T-helper 2 cell (primary cell): ENCODE measurements at places on chromosomes 4 and X.

- DNase-seq, result no peak
Measured at GRCh38 chr4:128006592-128006991, 41.4 kb downstream of the ABHD18 start.

DNA sequence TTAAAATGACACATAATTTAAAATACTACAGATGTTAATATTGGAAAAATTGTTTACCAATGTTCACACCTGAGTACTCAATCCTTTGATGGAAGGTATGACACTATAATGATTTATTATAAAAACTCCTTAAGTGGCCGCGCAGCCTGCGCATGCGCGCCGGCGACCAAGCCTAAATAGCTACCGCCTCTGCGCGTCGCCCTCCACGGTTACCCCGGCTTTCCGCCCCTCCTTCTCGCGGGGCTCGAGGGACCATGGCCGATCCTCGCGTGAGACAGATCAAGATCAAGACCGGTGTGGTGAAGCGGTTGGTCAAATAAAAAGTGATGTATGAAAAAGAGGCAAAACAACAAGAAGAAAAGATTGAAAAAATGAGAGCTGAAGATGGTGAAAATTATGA lies 170.2 kb downstream of the DMD start:
- DNase-seq, result no peak

- DNase-seq, result no peak
Measured at GRCh38 chr4:181150191-181150590, 1093.0 kb upstream of the TENM3 start.

DNA sequence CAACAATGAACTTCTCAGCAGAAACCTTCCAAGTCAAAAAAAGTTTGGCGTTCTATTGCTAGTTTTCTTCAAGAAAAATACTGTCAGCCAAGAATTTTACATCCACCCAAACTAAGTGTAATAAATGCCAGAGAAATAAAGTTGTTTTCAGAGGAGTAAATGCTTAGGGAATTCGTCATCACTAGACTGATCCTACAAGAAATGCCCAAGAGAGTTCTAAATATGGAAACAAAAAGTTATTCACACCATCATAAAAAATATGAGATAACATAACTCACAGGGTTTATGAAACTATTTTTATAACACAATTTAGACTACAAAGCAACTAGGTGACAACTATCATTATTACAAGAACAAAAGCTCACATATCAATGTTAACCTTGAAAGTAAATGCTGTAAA lies 259.5 kb upstream of the GABRA2 start:
- DNase-seq, result no peak

DNA sequence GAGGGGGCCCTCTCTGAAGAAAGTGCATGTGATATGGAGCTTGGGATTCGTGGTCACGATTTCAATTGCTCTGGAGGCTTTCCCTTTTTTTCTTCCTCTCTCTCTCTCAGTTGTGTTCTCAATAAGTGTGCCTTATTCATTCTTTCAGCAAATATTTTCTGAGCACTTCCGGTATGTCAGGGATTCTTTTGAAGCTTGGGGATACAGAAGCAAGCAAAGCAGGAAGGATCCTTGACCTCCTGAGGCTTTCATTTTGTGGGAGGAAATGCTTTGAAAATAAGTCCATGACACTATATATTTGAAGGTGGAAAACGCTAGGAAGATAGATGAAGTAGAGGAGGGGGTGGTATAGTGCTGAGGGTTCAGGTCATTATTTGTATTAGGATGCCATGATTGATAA lies 12.6 kb upstream of the GABRE start:
- no peak for DNase-seq

DNA sequence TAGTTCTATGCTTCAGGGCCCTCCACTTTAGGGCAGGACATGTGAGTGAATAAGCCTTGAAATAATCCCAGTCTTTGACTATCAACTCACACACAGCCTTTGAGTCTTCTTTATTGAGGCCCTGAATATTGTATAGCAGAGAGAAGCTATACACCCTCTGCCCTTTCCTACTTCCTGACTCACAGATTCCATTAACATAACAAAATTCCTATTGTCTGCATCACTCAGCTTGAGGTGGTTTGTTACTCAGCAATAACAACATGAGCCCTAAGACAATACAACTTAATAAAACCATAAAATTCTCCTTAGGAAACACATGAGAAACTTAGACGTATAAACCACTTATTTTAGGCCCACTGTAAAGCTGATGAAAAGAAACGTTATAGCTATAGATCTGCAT lies 680.3 kb upstream of the DIAPH2 start:
- no peak for DNase-seq

- no peak for DNase-seq
Measured at GRCh38 chrX:105775679-105776078, 46.7 kb upstream of the NRK start.

DNA sequence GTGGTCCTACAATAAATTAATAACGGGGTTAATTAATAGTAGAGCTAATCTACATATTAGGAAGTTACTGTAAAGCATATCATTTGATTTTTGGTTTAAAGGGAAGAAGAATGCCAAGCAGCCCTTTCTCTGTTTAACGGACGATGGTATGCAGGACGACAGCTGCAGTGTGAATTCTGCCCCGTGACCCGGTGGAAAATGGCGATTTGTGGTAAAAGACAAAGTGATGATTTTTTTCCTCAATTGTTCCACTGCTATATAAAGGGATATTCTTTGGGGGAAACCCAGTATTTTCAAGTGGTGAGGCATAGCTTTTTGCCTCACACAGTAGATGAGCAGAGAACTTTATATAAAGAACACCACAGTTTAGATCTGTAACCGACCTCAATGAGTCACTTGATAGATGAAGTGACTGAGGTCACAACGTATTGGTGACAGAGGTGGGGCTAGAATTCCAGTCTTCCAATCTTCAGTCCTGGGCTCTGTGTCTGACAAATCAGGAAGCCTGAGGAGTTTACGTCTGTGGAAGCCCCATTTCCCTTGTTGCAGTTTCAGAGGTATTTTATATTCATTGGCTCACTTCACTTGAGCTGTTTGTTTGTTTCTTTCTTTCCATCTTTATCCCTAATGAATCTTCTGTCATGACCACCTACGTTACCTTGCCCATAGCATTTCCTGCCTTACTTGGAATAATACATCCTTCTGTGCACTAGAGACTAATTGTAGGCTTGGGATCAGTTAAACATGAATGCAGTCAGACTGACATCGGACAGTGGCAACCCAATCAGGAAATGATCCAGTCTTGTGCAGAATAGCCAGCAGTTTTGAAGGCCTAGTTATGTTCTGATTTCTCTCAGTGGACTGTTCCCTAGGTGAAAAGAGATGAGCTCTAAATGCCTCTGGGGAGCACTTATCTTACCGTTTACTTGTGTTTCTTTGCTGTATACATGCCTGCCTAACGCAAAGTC lies 30.1 kb downstream of the ZRSR2 start:
- DNase-seq, result no peak

DNA sequence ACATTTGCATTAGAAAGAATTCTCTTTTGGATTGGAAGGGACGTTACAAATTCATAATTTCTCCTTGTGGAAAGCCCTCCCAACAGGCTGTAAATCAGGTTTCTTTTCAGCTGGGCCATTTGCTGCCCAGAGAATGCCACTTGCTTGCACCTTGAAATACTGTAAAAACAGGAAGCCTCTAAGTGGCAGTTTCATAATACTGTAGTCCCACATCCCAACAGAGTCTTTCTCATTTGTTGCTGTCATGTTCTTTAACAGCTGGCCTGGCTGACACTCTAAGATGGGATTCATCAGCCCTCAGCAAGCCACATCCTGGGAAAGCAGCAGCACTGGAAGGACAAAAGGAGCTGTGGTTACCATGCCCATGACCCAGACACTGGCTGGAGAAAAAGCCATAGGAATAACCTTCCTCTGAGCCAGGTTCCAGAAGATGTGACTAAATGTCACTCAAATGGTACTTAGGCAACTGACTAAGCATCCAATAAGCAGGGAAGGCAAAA lies 221.9 kb upstream of the MBNL3 start:
- DNase-seq, result no peak

- no peak for DNase-seq
Measured at GRCh38 chrX:2618516-2618915, 72.6 kb upstream of the CD99 start.

DNA sequence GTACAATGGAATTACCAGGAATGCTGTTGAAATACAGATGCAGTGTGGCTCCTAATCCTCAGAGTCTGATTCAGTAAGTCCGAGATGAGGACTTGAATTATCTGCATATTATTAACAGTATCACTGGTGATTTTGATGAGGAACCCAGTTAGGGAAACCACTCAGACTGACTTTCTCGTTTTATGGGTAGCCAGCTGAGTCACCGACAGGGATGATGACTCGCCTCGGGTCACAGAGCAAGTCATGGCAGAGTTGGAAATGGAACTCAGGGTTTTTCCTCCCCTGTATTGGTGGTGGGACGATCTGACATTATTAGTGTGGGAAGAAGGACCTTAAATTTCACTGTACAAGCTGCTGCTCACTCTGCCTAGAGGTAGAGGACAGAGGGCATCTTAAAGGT lies 51.3 kb downstream of the RTL9 start:
- no peak for DNase-seq

DNA sequence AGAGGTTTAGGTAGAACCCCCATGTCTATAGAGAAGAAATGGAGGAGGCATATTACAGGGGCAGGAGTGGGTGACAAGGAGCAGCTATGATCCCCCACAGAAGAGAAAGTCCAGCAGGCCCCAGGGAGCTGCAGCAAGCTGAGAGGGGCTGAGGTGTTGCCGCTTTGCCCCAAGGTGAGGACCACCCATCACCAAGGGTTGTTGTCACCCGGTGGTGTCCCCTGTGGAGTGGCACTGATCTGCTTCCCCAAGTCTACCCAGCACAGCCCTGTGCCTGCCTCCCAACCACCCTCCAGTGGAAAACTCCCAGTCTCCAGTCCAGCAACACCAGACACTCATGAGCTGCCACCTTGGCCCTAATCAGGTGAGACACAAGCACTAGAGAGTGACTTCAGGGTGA lies 149.3 kb upstream of the NOCT start:
- DNase-seq, result no peak
